ENCODE measurements at places on chromosomes 7 and 10. TPM values are rescaled to one million over a fixed set of nuclear protein-coding genes. Genes with fewer than 3 reads are reported as not detected.

Gene TMEM213
- not detected for total RNA-seq

Gene SLIT1
- 0.71 TPM for total RNA-seq

Gene EPHB4
- total RNA-seq: 1.9 TPM

Gene GLI3
- not detected for total RNA-seq

Gene MORN4
- total RNA-seq: 1.1 TPM

Gene KIAA1549
- total RNA-seq: 1.5 TPM

Gene STAMBPL1
- 67.6 TPM for total RNA-seq

GRCh38 chr10:97199152-97199551 is 13.4 kb upstream of the SLIT1 start:
- no peaks in the 10 kb centered on the region for H3K36me3 ChIP-seq
- peaks cover 27% of the 10 kb centered on the region for H3K27me3 ChIP-seq
- no peak for DNase-seq
- peaks cover 25% of the 10 kb centered on the region for H3K4me1 ChIP-seq

GRCh38 chr7:5229451-5230264 is 39.6 kb downstream of the WIPI2 start:
- peaks cover 42% of the 10 kb centered on the region for H3K36me3 ChIP-seq
- no peak overlapping the region for H3K4me3 ChIP-seq
- no peak for DNase-seq
- H3K27me3 ChIP-seq: no peaks in the 10 kb centered on the region
- H3K27ac ChIP-seq: no peak overlapping the region

DNA sequence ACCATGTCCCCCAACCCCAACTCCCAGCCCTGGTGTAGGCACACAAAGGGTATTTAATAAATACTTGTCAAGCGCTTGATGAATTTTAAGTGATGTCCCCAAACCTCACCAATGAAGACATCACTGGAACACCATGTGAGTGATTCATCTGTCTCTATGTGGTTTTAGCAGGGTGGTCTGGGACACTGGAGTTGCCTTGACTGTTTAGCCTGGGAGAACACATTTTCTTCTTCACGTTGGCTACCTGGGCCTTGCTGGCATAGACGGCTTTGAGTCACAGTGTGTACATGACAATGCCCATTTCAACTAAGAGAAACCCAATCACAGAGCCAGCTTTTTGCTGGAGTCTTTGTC is 24.8 kb upstream of the SHH start:
- H3K27me3 ChIP-seq: peaks cover 10% of the 10 kb centered on the region
- no peak for DNase-seq
- no peak overlapping the region for H3K4me3 ChIP-seq
- no peaks in the 10 kb centered on the region for H3K4me1 ChIP-seq

DNA sequence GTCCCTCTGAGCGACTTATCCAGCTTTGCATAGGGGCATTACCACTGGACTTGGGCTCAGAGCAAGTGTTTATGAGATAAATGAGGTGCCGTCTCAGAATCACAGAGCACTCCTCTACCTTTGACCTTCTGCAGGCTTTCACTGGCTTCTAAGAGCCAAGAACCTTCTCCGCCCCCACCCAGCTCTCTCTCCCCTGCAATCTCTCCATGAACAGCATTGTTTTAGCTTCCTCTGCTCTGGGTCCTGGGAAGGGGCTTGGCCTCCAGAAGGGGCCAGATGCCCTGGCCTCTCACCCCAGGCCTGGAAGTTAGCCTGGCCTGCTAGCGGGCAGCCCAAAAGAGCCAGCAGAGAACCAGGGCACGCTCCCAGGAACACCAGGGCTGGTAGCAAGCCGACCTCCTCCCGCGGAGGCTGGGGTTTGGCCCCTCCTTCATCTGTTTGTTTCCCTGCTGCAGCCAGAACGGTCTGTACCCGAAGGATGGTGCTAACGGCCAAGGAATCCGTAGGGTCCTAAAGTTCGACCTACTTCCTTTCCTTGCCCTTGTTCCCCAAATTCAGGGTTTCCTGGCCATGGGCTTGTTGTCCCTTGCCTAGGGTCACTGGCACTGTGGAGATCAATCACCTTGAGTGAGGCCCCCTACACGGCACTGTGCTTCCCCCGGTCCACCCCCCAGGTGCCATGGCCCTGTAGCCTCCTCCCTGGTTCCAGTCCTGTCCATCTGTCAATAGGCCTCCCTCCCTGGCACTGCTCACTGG is 18.7 kb upstream of the DDIT4 start:
- no peaks in the 10 kb centered on the region for H3K27me3 ChIP-seq
- H3K4me1 ChIP-seq: peaks cover 78% of the 10 kb centered on the region
- H3K27ac ChIP-seq: peak overlapping the region; percentile 95
- peak; percentile 73 for DNase-seq
- peaks cover 3% of the 10 kb centered on the region for H3K36me3 ChIP-seq

GRCh38 chr7:140625908-140626868 is 14.4 kb downstream of the DENND2A start:
- H3K27me3 ChIP-seq: peaks cover 5% of the 10 kb centered on the region
- H3K4me3 ChIP-seq: no peak overlapping the region
- H3K36me3 ChIP-seq: no peaks in the 10 kb centered on the region
- no peak for DNase-seq

DNA sequence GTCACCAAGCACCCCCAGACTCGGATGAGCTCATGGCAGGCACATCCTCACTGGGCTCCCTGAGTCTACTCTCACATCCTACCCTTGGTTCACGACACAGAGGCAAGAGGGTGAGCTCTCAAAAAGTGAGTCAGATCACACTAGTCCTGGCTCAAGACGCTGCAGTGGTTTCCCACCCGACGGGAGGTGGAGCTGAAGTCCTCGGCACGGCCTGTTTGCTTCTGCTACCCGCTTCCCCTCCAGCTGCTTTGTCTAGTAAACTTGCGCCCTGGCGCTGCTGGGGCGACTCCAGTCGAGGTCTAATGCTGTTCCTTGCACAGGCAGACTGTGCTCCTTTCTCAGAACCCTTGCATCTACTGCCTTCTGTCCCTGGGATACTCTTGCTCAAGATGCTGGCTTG is 13.5 kb upstream of the SFMBT2 start:
- peak; percentile 72 for DNase-seq
- H3K27ac ChIP-seq: peak overlapping the region; percentile 25
- peaks cover 34% of the 10 kb centered on the region for H3K4me1 ChIP-seq
- no peak overlapping the region for H3K4me3 ChIP-seq
- H3K36me3 ChIP-seq: peaks cover 10% of the 10 kb centered on the region

- no peak overlapping the region for H3K4me3 ChIP-seq
- no peak overlapping the region for H3K27ac ChIP-seq
- H3K27me3 ChIP-seq: peaks cover 24% of the 10 kb centered on the region
- H3K36me3 ChIP-seq: no peaks in the 10 kb centered on the region
- no peaks in the 10 kb centered on the region for H3K4me1 ChIP-seq
- DNase-seq: peak; percentile 76
These were observed 15.5 kb upstream of the CRTAC1 start for GRCh38 chr10:98045785-98046389.

GRCh38 chr10:73591935-73592699 is 975 bp upstream of the USP54 start:
- DNase-seq: peak; percentile 36
- H3K27ac ChIP-seq: no peak overlapping the region
- no peaks in the 10 kb centered on the region for H3K36me3 ChIP-seq
- no peaks in the 10 kb centered on the region for H3K27me3 ChIP-seq

DNA sequence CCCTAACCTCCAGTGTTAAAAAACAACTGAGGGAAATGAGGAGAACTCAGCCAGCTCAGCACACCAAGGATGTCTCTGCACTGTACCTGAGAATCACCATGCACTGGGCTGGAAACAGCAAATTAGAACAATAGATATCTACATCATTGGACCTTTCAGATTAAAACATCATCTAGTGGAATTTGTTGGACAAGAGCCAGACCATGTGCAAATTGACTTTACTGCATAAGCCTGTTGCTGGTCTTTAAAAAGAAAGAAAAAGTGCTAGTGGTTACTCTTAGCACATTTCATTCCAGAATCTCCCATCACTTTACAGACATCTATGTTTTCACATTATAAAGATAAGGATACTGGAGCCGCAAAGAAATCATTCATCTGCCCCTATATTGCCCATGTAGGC is 75.4 kb downstream of the FGFR2 start:
- no peak overlapping the region for H3K27ac ChIP-seq
- no peak for DNase-seq
- H3K36me3 ChIP-seq: no peaks in the 10 kb centered on the region
- no peaks in the 10 kb centered on the region for H3K27me3 ChIP-seq
- H3K4me3 ChIP-seq: no peak overlapping the region

- H3K27me3 ChIP-seq: peaks cover 4% of the 10 kb centered on the region
- H3K36me3 ChIP-seq: peaks cover 3% of the 10 kb centered on the region
- H3K4me1 ChIP-seq: peaks cover 25% of the 10 kb centered on the region
- no peak for DNase-seq
These were observed 4.8 kb upstream of the NT5C2 start for GRCh38 chr10:103197903-103198302.

- H3K27me3 ChIP-seq: no peaks in the 10 kb centered on the region
- H3K4me1 ChIP-seq: peaks cover 88% of the 10 kb centered on the region
- DNase-seq: no peak
- H3K36me3 ChIP-seq: peaks cover 83% of the 10 kb centered on the region
- peak overlapping the region; percentile 94 for H3K27ac ChIP-seq
These were observed 92.8 kb upstream of the FAM133B start for GRCh38 chr7:92682903-92683539.

DNA sequence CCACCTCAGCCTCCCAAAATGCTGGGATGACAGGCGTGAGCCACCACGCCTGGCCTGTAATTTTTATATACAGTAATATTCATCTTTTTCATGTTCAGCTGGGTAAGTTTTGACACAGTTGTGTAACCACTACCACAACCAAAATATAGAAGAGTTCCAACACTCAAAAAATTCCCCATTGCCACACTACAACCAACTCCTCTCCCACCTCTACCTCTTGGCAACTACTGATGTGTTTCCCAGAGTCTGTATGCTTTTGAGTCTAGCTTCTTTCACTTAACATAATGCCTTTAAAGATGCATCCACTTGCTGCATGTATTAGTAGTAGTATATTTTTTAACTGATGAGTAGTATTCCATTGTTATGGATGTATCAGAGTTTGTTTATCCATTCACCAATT is 90.7 kb downstream of the SRPK2 start:
- no peak for DNase-seq
- H3K36me3 ChIP-seq: peaks cover 11% of the 10 kb centered on the region
- H3K27me3 ChIP-seq: no peaks in the 10 kb centered on the region
- peak overlapping the region; percentile 76 for H3K27ac ChIP-seq

DNA sequence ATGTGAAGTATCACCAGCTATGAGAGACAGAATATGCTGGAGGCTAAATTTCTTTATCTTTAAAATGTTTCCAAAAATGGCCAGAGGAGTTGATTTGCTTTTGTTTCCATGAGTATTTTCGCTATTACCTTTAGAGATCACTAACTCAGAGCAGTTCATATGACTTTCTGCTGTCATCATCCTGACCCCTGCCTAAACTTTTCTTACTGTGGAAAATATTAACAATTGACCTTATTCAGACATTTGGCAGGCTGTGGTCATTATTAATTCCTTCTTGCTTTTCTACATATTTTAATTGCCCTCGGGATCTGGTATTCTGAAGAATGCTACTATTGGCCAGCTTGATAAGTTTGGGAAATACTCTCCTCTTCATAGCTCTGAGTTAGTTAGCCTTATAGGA is 156.5 kb downstream of the EXOC4 start:
- no peaks in the 10 kb centered on the region for H3K27me3 ChIP-seq
- no peak overlapping the region for H3K27ac ChIP-seq
- H3K4me3 ChIP-seq: no peak overlapping the region
- H3K36me3 ChIP-seq: peaks cover 3% of the 10 kb centered on the region
- DNase-seq: no peak

GRCh38 chr7:24630596-24630995 is 57.3 kb downstream of the PALS2 start:
- H3K27me3 ChIP-seq: no peaks in the 10 kb centered on the region
- H3K36me3 ChIP-seq: peaks cover 17% of the 10 kb centered on the region
- no peak overlapping the region for H3K27ac ChIP-seq
- no peak for DNase-seq

DNA sequence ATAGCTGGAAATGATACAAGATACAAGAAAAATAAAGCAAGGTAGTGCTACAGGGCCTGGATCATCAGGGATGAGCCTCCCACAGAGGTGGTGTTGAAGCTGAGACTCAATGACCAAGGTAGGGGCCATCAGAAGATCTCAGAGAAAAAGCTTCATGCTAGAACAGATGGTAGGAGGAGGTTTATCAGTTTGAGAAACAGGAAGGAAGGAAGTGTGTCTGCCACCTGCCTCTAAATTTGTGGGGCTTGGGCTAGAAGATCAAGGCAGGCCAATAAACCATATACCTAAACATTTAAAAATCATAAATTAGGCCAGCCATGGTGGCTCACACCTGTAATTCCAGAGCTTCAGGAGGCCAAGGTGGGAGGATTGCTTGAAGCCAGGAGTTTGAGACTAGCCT is 410.8 kb upstream of the PRKCQ start:
- H3K27me3 ChIP-seq: peaks cover 13% of the 10 kb centered on the region
- DNase-seq: no peak
- peaks cover 7% of the 10 kb centered on the region for H3K36me3 ChIP-seq

DNA sequence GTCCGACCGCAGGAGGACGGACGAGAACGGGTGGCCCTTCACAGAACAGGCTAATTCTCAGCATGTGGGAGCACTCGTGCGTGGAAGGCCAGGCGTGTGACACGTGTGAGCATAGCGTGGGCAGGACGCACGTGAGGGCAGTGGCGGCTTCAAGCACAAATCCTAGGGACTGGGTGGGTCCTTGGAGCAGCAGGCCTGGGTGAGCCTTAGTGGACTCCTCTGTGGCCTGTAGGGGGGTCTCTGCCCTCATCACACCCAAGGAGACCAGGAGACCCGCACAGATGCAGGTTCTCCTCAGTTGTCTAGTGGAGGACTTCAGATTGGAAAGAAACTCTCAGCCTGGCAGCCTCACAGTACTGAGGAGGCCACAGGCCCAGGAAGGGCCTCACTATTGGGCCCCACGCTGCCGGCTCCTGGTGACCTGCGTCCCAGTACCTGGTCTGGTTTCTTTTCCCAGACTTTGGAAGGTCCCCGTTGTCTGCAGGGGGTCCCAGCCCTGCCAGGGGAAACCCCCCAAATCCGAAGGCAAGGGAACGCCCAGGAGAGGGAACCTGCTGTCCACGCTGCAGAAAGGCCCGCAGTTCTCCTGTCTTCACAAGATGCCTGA is 49.1 kb upstream of the FAM20C start:
- H3K36me3 ChIP-seq: peaks cover 11% of the 10 kb centered on the region
- H3K27me3 ChIP-seq: peaks cover 2% of the 10 kb centered on the region
- H3K4me3 ChIP-seq: no peak overlapping the region
- no peak for DNase-seq

DNA sequence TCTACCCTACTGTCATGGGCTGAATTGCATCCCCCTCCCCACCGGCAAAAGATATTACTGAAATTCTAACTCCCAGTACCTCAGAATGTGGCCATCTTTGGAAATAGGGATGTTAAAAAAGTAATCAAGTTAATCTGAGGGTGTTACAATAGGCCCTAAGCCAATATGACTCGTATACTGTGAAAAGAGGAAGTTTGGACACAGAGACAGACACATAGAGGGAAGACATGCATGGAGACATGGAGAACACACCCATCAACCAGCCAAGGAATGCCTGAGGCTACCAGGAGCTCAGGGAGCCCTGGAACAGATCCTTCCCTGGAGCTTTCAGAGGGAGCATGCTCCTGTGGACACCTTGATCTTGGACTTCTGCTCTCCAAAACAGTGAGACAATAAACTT is 138.2 kb upstream of the ADO start:
- peaks cover 8% of the 10 kb centered on the region for H3K27me3 ChIP-seq
- DNase-seq: no peak
- H3K4me1 ChIP-seq: peaks cover 2% of the 10 kb centered on the region
- H3K4me3 ChIP-seq: no peak overlapping the region
- H3K27ac ChIP-seq: no peak overlapping the region
- H3K36me3 ChIP-seq: no peaks in the 10 kb centered on the region

GRCh38 chr7:66500087-66500486 is 128.6 kb upstream of the KCTD7 start:
- no peak overlapping the region for H3K27ac ChIP-seq
- H3K4me1 ChIP-seq: peaks cover 6% of the 10 kb centered on the region
- no peak overlapping the region for H3K4me3 ChIP-seq
- DNase-seq: no peak
- peaks cover 2% of the 10 kb centered on the region for H3K27me3 ChIP-seq
